ENCODE measurements at places on chromosomes 4 and X.
A peak's percentile ranks its signal among the peaks of the same experiment; 100 is the strongest.

DNA sequence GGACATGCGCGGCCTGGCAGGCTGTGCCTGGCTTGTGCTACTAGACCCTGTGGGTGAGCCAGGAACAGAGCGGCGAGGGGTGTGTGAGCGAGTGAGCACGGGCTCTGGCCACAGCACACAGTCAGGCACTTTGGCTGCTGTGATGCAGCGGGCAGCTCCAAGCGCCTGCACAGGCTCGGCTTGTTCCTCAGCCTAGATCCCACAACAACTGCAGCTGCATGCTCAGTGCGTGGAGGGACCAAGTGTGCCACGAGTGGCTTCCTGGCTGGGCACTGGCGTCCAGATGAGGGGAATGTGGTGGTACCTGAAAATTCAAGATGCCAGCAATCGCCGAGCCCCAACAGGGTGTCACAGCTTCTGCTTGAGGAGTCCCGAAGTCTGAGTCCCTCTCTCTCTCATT is 1056.6 kb downstream of the RAPGEF2 start:
- DNase-seq: no peak

GRCh38 chrX:15382813-15383212 is 1.4 kb downstream of the VEGFD start:
- no peak for DNase-seq

- DNase-seq: no peak
Observed at GRCh38 chr4:176902710-176903323, 110.1 kb upstream of the VEGFC start.

GRCh38 chrX:18970465-18970864 is 13.4 kb downstream of the PHKA2 start:
- DNase-seq: no peak

DNA sequence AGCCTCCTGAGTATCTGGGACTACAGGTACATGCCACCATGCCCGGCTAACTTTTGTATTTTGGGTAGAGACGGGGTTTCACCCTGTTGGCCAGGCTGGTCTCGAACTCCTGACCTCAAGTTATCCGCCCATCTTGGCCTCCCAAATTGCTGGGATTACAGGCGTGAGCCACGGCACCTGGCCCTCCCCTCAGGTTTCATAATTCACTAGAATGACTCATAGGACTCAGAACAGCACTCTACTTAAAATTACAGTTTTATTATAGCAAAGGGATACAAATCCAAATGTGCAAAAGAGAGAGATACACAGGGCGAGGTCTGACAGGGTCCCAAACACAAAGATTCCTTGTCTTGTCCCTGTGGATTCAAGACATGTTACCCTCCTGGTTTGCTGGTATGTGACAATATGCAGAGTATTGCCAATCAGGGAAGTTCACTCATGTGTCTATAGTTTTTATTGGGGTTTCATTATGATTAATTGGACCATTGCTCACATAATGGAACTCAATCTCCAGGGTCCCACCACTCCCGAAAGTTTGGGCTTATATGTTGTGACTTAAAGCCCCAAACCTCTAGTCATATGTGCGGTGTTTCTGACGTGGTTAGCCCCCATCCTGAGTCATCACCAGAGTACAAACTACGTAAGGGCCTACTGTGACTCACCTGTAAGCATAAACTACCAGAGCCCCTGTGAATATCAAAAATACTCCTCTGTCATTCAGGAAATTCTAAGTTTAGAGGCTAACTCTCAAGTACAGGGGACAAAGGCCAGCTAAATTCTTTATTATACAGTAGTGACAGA is 5.2 kb downstream of the YIPF6 start:
- DNase-seq: peak; percentile 70

DNA sequence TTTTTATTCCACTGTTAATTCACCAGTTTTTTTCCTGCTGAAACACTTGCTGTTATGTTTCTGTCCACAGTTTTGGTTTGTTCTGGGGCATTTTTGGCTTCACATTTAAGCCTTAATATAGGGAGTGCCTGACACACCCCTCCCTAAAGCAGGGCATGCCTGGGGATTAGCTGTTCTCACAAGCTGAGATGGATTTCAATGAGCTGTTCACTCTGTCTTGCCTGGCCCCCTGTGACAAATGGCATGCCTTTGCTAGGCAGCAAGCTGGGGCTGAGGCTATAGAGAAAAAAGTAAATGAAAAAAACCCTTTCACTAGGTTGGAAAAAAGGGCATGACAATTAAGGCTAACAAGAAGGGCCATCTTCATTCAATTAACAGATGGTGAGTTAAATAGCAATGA is 22.4 kb downstream of the LPAR4 start:
- no peak for DNase-seq

DNA sequence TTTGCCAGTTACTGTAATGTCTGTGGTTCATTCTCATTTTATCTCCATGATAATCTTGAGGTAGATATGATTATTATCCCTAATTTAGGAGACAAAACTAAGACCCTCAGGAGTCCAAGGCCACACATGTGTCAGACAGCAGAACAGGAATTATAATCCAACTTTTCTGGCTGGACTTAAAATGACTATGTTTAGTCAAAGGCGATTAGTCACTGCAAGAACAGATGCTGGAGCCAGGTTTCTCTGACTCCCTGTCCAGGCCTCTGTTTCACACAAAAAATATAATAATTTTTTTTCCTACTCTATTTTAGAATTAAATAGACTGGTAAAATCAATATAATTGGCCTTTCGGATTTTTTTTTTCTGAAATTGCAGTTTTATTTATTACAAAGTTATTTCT is 56.7 kb upstream of the TMEM131L start:
- no peak for DNase-seq

- DNase-seq: no peak
Observed at GRCh38 chr4:107999932-108000539, 10.3 kb downstream of the HADH start.

DNA sequence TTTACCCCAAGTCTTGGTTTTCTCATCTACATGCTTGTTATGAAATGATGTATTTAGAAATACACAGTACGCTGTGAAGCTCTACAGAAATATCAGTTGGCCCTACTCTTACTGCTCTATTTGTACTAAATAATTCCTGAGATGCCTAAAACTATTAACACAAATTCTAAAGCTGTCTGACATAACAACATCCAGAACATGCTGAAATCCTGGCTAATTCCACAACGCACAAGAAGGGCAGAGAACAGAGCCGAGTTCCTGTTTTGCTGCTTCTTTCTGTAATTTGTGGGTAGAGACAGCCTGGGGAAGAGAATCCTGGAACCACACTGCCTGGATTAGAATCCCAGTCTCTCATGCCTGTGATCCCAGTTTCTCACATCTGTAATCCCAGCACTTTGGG is 59.0 kb downstream of the ZNF827 start:
- no peak for DNase-seq

DNA sequence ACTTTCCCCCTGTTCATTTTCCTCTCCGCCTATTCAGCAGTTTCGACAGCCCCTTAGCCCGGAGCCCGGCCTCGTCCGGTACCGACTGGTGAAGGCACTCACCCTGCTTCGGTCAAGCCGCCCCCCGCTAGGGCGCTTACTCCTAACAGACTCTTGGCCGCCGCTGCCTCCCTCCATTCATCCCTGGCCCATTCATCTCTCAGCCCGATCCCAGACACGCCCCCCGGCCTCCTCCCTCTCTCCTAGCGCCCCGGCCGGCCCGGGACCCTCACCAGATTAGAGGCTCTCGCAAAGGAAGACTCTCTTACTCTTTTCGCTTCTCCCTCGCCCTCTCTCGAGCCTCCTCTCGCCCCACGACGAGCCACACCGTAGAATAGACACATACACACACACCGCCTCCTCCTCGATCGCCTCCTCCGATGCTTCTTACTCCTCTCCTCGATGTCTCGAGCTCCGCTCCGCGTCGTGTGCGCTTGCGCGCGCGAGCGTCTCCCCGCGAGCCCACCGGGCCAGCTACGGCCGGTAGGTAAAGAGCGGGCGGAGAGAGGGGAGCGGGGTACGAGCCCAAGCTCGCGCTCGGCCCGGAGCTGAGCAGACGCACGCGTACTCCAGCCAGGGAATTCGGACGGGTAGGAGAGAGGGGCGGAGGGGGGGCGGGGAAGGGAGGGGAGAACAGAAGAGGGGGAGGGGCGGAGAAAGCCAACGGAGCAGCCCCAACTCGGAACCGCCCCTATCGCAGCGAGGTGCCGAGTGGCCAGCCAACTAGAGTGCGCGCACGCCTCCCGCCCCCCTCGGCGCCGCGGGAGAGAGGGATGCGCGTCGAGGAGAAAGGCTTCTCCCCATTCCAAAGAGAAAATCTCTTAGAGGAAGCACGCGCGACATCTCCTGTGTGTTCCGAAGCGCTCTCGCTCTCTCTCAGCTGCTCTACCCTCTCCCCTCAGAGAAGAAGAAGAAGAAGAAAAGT is at the start of gene WNK3:
WNK3 (minus strand) TSS at position 633 of the 964 bp plus-strand sequence.
- peak; percentile 58 for DNase-seq

DNA sequence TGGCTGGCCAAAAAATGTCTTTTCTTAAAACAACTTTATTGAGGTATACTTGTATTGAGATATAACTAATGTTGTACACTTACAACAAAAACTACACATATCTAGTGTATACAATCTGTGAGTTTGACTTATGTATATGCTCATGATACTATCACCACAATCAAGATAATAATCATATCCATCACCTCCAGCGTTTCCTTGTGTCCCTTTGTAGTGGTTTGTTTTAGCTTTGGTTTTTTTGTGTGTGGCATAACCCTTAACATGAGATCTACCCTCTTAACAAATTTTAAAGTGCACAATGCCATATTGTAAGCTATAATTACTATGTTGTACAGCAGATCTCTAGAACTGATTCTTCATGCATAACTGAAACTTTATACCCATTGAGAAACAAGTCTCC is 13.4 kb upstream of the PCSK1N start:
- no peak for DNase-seq

All from activated CD4-positive, alpha-beta T cell treated with anti-CD3 and anti-CD28 coated beads for 48 hours (primary cell).